ENCODE measurements at places on chromosomes 3 and 15. TPM values are rescaled to one million over a fixed set of nuclear protein-coding genes. Genes with fewer than 3 reads are reported as not detected.

DNA sequence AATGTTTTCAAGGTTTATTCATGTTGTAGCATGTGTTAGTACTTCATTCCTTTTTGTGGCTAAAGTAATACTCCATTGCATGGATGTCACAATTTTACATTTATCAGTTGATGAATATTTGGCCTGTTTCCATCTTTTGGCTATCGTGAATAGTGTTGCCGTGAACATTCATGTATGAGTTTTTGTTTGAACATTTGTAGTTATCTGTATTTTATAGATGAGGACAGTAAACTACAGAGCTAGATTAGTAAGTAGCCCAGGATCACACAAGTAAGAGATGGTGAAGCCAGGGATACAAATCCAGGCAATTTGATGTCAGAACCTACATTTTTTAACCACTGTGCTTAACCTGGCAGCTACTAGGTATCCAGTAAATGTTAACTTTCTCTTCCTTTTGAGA lies 63.2 kb downstream of the ASTE1 start:
- DNase-seq, result no peak

GRCh38 chr3:162143180-162143579 lies 646.6 kb downstream of the OTOL1 start:
- DNase-seq, result no peak

DNA sequence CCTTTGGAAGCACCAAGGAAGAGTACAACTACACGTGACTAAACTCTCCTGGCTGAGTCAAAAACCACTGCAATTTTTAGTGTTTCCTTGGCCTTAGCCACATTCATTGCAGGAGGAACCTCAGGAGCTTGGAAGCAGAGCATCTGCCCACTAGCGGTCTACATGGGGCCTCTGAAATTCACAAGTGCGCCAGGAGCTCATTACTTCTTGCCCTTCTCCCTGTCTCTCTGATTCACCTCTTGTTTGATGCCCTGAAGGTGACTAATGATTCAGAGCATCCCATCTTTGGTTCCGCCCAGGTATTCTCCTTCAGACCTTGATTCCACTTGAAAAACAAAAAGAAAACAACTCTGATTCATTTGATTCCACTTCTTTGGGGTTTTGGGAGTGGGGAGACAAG lies 201.1 kb upstream of the LPP start:
- DNase-seq, result no peak

Gene CFAP20DC
- polyA plus RNA-seq, result not detected

DNA sequence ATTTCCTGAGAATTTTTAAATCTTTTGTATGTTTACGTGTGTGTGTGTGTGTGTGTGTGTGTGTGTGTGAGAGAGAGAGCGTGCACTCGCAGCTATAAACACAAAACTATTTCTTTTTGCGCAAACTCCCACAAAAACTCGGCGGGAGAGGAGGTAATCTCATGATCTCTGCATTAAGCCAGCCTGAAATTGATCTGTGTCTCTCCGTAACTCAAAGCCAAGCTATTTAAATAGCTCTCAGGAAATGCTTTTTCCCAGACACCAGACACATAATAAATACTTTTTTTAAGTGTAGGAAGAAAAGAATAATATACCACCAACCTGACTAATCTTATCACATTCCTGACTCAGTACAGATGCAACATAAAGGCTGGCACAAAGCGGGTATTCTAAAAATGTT lies 226.8 kb downstream of the MAGI1 start:
- no peak for DNase-seq

All from naive thymus-derived CD8-positive, alpha-beta T cell (primary cell).